Upper lobe of left lung (tissue), 6 donors: ENCODE measurements at places on chromosomes 6 and 20. TPM values are rescaled to one million over a fixed set of nuclear protein-coding genes. Genes with fewer than 3 reads are reported as not detected.

- DNase-seq = no peak
Observed at GRCh38 chr6:119220452-119220851, 129.1 kb downstream of the MAN1A1 start.

GRCh38 chr6:115323001-115323400 is 737.7 kb downstream of the FRK start:
- no peak for DNase-seq

The DSN1 gene
- 13.6 TPM for total RNA-seq

DNA sequence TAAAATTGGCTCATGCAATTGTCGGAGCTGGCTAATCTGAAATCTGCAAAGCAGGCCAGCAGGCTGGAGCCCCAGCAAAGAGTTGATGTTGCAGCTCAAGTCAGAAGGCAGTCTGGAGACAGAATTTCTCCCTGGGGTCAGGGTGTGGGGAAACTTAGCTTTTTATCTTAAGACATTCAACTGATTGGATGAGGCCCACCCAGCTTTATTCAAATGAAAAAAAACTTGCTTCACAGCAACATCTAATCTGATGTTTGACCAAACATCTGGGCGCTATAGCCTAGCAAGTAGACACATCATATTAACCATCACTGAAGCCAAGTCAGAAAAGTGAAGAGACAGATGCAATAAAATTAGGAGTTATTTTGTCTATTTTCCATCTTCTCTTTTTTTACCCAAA is 108.8 kb upstream of the CCDC28A start:
- DNase-seq = no peak

The MYB gene
- 4.3 TPM for total RNA-seq

The C6orf15 gene
- not detected for total RNA-seq

DNA sequence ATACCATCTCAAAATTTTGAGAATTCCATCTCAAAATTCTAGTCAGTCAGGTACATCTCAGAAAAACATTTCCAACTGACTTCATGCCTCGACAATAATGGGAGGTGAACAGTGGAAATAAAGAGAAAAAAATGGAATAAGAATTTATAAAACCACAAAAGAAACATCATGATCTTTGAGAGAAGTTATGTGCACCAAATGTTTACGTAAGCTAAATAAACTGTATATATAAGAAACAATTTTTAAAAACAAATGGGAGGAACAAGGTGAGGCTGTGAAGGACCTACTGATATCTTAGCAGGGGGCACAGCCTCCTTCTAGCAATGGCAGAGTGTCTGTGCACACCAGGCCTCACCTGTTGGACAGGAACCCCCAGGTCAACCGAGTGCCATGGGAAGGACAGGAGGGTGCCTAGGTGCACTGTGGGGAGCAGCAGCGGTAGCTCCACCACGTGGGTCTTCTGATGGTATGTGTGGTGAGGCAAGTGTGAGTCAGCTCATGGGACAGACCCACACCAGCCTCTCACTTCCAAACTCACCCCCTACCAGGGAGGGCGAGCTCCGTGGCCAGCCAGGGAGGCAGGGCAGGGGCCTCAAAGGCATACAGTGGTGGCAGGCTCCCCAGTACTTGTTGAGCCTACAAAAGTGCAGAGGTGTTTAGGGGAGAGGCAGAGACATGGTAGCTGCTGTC is 23.2 kb downstream of the DIDO1 start:
- DNase-seq = no peak

DNA sequence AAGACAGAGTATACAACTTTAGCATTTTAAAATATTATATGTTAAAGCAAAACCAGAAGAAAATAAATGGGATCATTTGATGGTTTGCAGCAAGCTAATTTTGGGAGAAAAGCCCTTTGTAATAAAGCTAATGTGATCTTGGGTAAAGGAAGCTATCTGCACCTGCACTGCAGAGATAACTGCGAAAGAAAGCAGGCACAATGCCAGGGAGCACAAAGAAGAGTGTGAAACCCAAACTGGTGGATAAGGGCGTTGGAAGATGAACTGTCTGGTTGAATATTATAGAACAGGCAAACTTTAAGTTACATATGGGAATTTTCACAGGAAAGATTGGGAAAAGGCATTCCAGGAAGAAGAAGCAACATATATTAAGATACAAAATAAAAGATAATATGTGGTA is 179.2 kb upstream of the KHDRBS2 start:
- DNase-seq = no peak

GRCh38 chr20:24968278-24968800 is 19.3 kb downstream of the CST7 start:
- no peak for DNase-seq

The NRSN1 gene
- not detected for total RNA-seq

The PRSS35 gene
- 0.66 TPM for total RNA-seq

The FYN gene
- total RNA-seq = 109 TPM
